Transverse colon (tissue), 4 donors: ENCODE measurements at places on chromosomes 3 and 15. TPM values are rescaled to one million over a fixed set of nuclear protein-coding genes. Genes with fewer than 3 reads are reported as not detected.

GRCh38 chr15:96535148-96535547 lies 204.6 kb downstream of the NR2F2 start:
- peaks cover 17% of the 10 kb centered on the region for H3K27me3 ChIP-seq
- DNase-seq, result no peak
- H3K36me3 ChIP-seq, result no peaks in the 10 kb centered on the region
- H3K27ac ChIP-seq, result no peak overlapping the region

DNA sequence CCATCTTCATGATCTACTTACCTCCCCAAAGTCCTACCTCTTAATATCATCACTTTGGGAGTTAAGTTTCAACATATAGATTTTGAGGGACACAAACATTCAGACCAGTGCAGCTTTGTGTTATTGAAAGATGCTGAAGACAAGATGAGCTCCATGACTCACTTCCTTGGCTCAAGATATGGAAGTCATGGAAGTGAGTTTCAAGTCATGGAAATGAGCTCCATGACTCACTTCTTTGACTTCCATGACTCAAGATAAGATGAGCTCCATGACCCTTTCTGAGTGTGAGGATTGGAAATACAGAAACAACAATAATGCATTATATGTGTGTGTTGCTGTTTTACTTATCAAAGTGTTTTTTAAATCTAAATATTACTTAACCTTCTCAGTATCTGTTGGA lies 170.2 kb upstream of the TPRG1 start:
- no peaks in the 10 kb centered on the region for H3K4me1 ChIP-seq
- no peaks in the 10 kb centered on the region for H3K36me3 ChIP-seq
- H3K4me3 ChIP-seq, result no peak overlapping the region
- DNase-seq, result no peak

Gene OCA2
- total RNA-seq, result not detected

Gene SCN11A
- total RNA-seq, result 0.32 TPM

Gene NR2F2
- 11.3 TPM for total RNA-seq

GRCh38 chr3:175672119-175672689 lies 813.1 kb downstream of the NAALADL2 start:
- H3K27me3 ChIP-seq, result no peaks in the 10 kb centered on the region
- no peak for DNase-seq
- H3K27ac ChIP-seq, result no peak overlapping the region
- no peaks in the 10 kb centered on the region for H3K4me1 ChIP-seq
- no peak overlapping the region for H3K4me3 ChIP-seq

Gene CHRFAM7A
- 0.96 TPM for total RNA-seq

DNA sequence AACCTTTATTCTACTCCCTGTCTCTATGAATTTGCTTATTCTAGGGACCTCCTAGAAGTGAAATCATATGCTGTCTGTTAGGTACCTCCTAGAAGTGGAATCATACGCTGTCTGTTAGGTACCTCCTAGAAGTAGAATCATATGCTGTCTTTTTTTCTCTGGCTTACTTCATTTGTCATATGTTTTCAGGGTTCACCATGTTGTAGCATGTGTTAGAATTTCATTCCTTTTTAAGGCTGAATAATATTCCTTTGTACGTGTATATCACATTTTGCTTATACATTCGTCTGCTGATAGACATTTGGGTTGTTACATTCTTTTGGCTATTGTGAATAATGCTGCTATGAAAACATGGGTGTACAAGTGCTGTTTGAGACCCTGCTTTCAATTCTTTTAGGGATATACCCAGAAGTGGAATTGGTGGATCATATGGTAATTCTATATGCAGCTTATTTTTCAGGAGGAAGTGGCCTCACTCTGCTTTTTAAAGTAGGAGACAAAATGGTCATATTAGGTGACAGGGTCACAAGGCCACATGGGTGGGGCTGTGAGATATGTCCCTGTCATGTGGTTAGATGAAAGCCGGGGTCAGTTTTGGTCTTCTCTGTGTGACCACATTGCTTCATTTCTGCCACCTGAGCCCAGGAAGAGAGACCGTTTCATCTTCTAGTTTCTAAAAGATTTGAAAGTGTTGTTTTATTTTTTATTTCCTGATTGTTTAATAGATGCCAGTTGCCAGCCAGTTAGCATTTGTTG lies 76.7 kb downstream of the FLNB start:
- no peaks in the 10 kb centered on the region for H3K27me3 ChIP-seq
- DNase-seq, result no peak
- H3K4me1 ChIP-seq, result no peaks in the 10 kb centered on the region
- H3K27ac ChIP-seq, result peak overlapping the region; percentile 3
- H3K4me3 ChIP-seq, result no peak overlapping the region
